ENCODE measurements at places on chromosomes 13 and 19. TPM values are rescaled to one million over a fixed set of nuclear protein-coding genes. Genes with fewer than 3 reads are reported as not detected.

LRRC63 gene
- total RNA-seq, result 0.15 TPM

TMEM145 gene
- not detected for total RNA-seq

ADAMTS10 gene
- total RNA-seq, result 3.7 TPM

ZNF529 gene
- 4.2 TPM for total RNA-seq

GMIP gene
- total RNA-seq, result 5.6 TPM

C5AR1 gene
- total RNA-seq, result 0.17 TPM

SMIM44 gene
- total RNA-seq, result not detected

SLC5A5 gene
- not detected for total RNA-seq

CIC gene
- 53.2 TPM for total RNA-seq

MATK gene
- total RNA-seq, result not detected

ZNF66 gene
- 2.5 TPM for total RNA-seq

CKAP2 gene
- 45.0 TPM for total RNA-seq

PAK4 gene
- 19.2 TPM for total RNA-seq
